ENCODE measurements at places on chromosomes 5 and 9.

DNA sequence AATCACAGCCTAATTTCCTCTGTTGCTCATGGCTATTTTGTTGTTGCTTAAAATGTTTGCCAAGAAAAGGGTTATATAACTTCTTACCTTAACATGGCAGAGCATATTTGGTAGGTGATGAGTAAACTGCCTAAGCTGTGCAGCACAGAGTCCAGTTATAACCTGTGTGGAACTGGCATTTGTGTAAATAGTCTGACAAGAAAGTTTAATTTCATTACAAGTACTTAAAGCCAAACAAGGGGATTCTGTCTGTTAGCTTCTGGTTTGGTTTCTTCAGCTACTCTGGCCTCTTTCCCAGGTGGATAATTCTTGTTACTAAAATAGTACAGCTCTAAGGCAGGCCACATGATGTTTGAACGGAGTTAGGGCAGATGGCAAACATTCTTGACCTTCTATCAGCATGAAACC lies 72.2 kb downstream of the PTCD2 start:
- DNase-seq = no peak

DNA sequence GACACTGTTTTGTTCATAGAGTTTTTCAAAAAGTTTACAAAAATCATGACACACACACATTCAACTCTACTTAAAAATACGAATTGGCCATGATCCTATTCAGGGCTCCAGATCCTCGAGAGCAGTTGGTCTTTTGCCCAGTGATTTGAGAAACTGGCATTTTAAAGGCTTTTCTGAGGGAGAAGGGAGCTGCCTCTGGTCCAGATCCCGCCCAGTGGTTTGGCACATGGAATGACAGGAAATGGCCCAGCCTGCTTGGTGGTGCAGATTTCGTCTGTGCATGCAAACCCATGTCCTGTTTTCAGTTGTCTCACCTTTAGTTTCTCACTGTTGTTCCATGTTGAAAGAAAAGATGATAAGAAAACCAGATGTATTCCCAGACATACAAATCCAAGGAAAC lies 3.6 kb downstream of the CAMK4 start:
- no peak for DNase-seq

DNA sequence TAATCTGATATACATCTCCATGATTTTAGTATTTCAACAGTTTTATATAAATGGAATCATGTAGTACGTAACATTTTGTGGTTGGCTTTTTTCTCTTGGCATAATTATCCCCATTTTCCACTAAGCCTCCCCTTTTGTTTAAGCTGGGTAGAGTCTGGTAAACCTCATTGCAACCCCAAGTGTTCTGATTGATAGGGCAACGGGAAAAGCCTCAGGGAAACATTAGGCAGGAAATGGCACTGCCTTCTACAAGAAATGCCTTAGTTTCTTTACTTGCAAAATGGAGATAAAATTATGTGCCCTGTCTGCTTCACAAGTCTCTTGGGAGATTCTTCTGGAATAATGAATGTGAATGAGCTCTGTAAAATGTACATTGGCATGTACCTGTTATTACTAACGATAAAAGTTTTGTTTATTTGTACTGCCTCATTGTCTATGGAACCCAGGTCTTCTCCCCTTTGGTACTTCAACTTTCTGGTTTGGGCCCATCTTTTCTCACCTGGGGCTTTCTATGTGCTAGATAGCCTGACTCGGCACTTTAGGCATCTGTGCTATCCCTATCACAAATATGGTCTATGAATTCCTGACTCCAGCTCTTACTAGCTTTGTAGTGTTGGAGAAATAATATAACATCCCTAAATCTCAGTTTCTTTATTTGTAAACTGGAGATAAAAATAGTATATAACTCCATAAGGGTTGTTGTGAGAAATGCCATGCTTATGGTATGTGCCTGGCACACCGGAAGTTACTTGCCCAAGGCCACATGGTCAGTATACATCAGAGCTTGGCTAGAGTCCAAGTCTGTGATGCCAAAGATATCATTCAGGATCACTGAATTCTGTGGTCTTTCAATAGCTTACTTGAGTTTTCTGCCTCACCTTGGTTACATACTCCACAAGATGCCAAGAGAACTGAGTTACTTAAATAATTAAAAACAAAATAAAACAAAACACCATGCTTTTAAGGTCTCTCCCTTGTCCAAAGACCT lies 48.2 kb upstream of the ZNF169 start:
- no peak for DNase-seq

- DNase-seq = no peak
These were observed 34.7 kb upstream of the DMXL1 start for GRCh38 chr5:119036101-119036762.

DNA sequence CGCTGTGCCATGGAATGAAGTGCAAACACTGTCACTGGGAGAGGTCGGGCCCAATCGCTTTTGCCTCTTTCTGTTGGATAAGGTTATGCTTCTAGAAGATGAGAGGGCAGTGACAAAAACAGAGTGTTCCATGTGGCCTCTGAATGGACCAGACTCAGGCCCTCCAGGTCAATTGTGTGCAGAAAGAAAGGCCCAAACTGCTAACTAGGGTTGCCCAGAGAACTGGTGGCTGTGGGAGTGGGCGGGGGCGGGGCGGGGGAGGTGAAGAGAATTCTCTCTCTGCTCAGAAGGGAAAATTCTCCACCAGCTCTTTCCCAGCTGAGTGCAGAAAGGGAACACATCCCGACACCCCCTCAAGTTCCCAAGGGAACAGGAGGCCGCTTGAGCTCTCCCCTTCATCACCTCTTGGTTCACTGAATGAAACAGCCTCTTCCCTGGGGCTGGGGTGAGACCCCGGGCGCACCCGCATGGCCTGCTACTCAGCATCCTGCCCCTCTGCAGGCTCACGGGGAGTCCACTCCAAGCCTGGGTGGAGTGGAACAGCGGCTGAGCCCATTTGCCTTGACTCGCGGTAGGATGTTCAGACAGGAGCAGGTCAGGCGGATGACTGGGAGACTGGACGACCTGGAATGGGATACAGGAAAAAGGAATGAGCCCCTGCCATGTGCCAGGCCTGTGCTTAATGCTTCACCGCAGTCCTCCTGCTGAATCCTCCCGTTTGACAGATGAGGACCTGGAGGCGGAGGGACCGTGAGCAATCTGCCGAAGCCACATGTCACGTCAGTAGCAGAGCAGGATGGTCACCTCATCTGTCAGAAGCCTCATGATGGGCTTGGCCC lies 93.8 kb upstream of the FANCC start:
- no peak for DNase-seq

All from stimulated activated CD4-positive, alpha-beta T cell treated with anti-CD3 and anti-CD28 coated beads, Interleukin-1b, Interleukin-23, amount 100 ng/mL, for 1 hour (primary cell).